ENCODE measurements at places on chromosomes 4 and X. TPM values are rescaled to one million over a fixed set of nuclear protein-coding genes. Genes with fewer than 3 reads are reported as not detected.

JADE3 gene
- 24.4 TPM for total RNA-seq

HSD17B13 gene
- total RNA-seq = 0.05 TPM

DNA sequence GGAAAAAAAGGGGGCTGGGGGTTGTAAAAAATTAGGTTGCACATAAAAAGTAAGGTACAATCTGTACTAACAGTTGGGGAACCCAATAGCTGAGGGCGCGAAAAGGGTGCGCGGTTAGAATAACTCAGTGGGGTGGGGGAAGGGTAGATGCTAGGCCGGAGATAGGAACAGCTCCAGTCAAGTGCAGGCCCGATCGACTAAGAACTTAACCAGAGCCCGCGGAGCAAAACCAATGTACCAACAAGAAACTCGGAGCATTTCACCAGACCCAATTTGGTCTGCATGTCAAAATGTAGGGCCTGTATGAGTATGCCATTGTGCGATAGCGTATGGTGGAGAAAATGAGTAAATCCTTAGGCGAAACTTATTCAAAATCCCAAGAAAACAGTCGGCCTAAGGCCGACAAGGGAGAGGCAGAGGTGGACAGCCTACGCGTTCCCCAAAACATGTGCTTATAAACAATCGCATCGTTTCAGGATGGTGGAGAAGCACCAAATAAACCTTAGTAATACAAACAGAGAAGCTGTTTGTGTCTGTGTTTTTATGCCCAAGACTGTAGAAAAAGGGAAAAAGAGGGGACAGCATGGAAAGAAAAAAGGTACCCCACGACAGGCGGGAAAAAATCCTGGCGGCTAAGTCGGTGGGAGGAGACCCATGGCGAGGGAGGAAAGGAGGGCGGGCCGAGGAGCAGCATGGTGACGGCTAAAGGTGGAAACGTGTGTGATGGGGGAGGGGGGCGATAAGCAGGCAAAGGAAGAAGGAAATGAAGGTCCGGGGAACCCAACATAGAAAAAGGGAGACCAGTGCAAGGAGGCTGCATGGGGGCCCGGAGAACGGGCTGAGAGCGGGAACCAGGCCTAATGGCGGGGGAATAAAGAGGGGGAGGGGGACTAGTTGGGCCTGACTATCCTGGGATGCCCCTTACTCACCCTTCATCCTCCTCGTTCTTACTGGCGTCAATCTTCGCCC, 990 bp downstream of the HNRNPD start:
- DNase-seq = peak; percentile 56

GRCh38 chrX:40508560-40508959, 72.2 kb upstream of the ATP6AP2 start:
- DNase-seq = peak; percentile 23

DNA sequence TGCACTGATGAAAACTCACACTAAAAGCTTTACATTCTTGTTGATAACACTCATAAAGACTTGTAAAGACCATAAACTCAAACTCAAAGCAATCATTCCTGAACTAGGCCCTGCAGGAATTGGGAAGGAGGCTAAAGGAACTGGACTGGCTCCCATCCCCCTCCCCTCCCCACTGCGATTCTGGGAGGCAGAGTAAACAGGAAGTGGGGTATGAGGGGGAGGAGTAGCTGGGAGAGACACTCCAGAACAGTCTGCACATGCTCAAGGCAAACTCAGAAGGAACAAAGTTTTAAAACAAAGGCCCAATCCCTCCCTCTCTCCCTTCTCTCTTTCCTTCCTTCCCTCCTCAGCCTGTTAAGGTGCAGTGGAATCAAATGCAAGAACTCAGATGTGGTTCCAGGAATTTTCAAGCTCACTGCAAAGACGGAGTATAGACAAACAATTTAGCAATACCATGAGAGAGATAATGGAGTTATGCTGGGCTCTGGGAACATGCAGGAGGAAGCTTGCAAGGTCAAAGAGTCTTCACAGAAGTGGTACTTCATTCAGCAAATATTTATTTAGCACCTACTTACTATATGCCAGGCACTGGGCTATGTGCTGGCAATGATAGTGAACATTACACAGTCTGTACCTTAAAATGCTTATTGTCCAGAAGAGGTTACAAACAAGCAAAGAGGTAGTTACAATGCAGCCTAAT, 15.9 kb downstream of the MID1IP1 start:
- DNase-seq = no peak

- DNase-seq = peak; percentile 56
These were observed 217.3 kb upstream of the TAPT1 start for GRCh38 chr4:16443504-16444088.

DNA sequence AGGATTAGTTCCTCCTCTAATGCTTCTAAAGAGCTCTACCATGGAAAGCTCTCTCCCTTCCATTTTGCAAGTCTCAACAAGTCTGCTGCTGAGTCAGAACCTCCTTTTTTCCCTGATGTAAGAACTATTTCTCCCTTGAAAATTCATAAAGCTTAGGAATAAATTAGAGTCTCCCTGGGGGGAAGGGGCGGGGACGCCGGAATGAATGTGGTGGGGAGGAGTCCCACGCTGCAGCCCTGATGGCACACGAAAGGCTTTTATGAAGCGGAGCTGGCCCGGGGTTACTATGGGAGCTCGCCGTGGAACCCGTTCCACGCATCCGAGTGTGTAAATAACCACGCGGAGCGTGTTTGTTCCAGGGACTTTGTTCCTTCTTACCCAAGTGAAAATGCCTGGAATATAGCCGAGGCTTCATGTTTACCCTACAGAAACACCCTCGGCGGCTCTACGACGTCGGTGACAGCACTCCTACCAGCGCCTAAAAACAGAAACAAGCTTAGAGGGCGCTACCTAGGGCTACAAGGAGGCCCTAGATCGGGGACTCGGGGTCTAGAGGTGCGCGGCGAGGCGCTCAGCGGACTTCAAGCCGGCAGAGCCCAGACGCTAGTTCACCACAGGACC, 923 bp upstream of the CPEB2 start:
- peak; percentile 95 for DNase-seq

VSIG4 gene
- not detected for total RNA-seq

SPATA18 gene
- total RNA-seq = 20.8 TPM

ASB9 gene
- 3.0 TPM for total RNA-seq

DNA sequence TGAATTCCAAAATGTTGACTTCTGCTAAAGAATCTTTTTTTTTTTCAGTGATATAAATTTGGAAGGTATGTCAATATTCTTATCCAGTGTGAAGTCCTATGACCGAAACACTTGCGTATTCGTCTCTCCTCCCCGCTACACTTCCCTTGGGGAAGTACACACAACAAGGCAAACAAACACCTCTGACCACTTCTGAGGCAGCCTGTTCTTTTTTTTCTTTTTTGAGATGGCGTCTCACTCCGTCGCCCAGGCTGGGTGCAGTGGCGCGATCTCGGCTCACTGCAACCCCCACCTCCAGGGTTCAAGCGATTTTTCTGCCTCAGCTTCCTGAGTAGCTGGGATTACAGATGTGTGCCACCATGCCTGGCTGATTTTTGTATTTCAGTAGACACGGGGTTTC, 78.1 kb upstream of the DHRSX start:
- no peak for DNase-seq

GRCh38 chr4:5974321-5974720, 43.9 kb downstream of the C4orf50 start:
- no peak for DNase-seq

SMIM10L2A gene
- total RNA-seq = 1.9 TPM

GRCh38 chrX:136450050-136450830, 37.5 kb upstream of the BRS3 start:
- no peak for DNase-seq

GRCh38 chr4:119897260-119897659, 169.4 kb downstream of the MAD2L1 start:
- DNase-seq = no peak

- peak; percentile 43 for DNase-seq
These were observed 2.6 kb downstream of the SLC9B2 start for GRCh38 chr4:103073792-103074438.

MXD4 gene
- 41.0 TPM for total RNA-seq

USP51 gene
- total RNA-seq = 1.0 TPM

DNA sequence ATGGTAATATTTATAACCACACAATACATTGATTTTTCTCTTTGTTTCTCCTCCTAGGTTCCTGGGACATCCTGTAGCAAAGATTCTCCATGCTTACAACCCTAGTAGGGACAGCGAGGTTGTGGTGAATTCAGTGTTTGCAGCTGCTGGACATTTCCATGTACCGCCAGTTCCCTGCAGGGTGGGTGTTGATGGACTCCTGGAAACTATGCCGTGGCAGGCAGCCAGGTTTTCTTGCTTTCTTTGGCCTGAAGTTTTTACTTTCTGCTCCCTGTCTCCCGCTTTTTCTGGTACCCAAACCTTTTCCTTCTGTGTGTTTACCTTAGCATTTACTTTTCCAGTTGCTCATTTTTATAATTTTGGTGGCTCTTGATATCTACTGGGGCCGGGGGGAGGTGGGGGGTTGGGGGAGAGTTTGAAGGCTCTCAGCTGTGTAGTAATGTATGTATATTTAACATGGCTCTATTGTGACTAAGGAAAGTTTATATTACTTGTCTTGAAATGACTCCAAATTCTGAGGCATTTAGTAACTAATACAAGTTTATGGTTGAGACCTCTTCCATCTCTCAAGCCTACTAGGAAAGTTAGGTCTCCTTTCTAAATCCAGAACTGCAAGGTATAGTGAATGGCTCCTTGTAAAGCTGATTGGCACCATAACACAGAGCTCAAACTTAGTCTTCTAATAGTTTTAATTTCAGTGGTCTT, 89.7 kb downstream of the TMEM131L start:
- DNase-seq = peak; percentile 66

DNA sequence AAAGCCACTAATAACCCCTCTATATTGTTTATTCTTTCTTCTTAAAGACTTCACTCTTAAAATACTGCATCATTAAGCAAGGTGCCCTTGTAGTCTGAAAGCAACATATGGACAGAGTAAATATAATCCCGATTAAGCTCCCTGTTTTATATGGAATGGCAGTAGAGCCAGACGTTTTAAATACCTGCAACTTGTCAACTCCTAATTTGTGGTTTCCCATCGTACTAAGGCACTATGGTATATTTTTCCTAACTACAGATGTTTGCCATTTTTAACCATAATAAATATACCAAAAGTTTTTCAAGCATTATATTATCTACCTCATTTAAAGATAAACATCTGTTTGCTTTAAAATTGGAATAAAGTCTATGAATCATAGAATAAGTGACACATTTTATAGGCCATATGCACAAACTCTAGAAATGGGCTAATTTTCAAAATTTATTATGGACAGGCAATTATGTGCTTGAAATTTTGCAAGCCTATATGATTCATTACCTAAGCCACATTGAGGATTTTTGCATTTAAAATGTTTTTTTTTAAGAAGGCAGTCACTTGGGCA, 194.6 kb downstream of the FRMPD4 start:
- no peak for DNase-seq

DNA sequence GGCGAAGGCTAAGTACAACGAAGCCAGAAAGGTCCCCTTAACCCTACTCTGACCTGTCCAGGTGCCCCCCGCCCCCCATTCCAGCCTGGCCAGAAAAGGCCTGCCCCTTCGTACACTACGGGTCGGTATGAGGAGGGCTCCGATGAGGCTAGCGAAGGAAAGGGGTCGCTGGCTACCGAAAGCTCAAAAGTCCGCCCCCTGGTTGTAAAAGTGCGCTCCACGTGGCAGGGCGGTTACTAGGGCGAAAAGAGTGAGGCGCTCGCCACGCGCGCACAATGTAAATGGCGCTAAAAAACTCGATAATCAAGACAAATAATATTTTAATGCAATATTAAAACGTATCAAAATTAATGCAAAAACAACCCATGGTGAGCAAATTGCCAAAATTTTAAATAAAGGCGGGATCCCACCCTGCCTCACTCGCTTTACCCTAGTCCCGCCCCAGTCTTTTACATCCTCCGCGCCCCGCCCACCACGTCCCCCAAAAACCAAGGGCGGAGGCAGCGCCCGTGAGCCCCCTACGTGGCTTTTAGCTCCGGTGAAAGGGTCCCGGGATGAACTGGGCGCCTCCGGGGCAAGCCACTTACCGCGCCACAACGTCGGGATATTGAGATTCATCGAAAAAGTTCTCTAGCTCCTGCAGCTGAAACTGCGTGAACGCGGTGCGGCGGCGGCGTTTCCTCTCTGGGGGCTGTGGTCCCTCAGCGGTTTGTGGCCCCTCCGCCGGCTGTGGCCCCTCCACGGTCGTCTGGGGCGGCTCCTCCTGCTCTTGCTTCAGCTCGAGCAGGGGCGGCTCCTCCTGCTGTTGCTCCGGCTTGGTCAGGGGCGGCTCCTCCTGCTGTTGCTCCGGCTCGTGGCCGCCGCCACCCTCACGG, 929 bp downstream of the ESX1 start:
- no peak for DNase-seq

DNA sequence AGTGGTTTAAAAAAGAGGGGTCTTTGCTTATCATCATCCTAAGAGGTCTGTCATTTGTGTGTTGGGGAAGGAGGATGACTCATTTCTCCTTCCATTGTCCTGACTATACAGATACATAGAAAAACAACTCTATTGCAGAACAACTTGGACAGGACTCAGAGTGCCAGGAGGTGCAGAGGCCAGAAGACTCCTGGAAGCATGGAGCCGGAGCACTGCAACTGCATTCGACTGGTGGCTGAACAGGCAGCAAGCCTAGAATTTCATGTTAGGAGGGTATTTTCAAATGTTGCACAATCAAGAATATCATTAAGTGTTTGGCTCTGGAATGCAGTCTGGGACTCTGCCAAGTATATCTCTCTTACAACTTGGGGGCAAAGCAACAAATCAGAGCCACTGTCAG, 35.0 kb upstream of the MAML3 start:
- DNase-seq = peak; percentile 96

DNA sequence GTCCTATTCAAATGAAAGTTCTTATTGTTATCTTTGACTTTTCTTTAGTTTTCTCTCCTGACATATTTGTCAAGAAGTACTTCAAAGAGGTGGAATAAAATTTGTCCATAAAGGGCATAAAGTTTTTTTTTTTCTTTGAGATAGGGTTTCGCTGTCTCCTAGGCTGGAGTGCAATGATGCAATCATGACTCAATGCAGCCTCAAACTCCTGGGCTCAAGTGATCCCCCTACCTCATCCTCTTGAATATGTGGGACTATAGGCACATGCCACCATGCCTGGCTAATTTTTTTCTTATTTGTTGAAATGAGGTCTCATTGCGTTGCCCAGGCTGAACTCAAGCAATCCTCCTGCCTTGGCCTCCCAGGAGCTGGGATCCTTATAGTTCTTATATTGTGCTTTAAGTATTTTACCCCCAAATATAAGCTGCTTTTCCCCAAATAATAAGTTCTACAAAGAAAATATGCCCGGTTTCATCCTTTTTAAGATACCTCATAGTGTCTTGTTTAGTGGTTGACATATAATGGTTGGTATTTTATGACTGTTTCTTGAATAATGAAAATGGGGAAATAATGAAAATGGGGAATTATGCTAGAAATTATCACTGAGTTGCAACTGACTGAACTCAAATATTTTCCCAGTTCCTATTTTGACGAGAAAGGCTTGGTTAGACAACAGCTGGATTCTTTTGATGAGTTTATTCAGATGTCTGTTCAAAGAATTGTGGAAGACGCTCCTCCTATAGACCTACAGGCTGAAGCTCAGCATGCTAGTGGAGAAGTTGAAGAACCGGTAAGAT, 11.6 kb downstream of the POLR2B start:
- peak; percentile 13 for DNase-seq

- DNase-seq = no peak
These were observed 192.6 kb downstream of the FRMPD4 start for GRCh38 chrX:12330841-12331240.

- DNase-seq = no peak
These were observed 23.7 kb upstream of the CSN1S1 start for GRCh38 chr4:69907151-69907550.

GRCh38 chr4:121338518-121338917, 42.3 kb downstream of the QRFPR start:
- no peak for DNase-seq

GRCh38 chr4:38654273-38654672, 9.7 kb upstream of the KLF3 start:
- DNase-seq = no peak

- peak; percentile 17 for DNase-seq
These were observed 8.0 kb upstream of the KCNE5 start for GRCh38 chrX:109632906-109633504.

Measured in renal cortical epithelial cell (primary cell).